ENCODE measurements at places on chromosomes 1 and 21. TPM values are rescaled to one million over a fixed set of nuclear protein-coding genes. Genes with fewer than 3 reads are reported as not detected.

DNA sequence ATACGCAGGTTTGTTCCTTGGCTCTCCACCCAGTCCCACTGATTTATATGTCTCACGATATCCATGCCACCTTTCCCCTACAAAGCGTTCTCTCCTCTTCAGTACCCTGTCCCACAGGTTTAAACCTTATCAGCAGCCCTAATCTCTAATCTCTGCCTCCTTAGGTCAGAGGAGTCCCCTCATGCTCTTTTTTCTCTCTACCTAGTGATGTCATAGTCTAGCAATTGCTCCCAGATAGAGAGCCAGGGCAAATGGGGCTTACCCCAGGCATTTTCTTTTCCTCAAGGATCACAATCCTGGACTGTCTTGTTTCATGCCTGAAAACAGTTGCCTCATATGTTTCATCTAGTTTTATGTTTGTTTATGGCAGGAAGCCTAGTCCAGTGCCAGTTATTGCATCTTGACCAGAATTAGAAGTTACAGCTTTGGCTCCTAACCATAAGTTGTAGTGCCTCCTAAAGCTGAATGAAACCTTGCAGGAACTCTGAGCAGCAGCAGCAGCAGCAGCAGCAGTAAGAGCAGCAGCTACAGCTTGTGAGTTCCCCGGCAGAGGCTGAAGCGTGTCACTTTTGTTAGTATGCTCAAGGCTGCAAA, 26.7 kb upstream of the TP53BP2 start:
- no peak for DNase-seq

SFN gene
- 47.5 TPM for total RNA-seq

- DNase-seq, result no peak
Observed at GRCh38 chr1:63758791-63759190, 15.0 kb upstream of the ROR1 start.

GRCh38 chr21:21162786-21163185, 164.6 kb downstream of the NCAM2 start:
- no peak for DNase-seq

LYPD8 gene
- total RNA-seq, result not detected

GRCh38 chr1:41345434-41346075, 15.7 kb upstream of the FOXO6 start:
- no peak for DNase-seq

DNA sequence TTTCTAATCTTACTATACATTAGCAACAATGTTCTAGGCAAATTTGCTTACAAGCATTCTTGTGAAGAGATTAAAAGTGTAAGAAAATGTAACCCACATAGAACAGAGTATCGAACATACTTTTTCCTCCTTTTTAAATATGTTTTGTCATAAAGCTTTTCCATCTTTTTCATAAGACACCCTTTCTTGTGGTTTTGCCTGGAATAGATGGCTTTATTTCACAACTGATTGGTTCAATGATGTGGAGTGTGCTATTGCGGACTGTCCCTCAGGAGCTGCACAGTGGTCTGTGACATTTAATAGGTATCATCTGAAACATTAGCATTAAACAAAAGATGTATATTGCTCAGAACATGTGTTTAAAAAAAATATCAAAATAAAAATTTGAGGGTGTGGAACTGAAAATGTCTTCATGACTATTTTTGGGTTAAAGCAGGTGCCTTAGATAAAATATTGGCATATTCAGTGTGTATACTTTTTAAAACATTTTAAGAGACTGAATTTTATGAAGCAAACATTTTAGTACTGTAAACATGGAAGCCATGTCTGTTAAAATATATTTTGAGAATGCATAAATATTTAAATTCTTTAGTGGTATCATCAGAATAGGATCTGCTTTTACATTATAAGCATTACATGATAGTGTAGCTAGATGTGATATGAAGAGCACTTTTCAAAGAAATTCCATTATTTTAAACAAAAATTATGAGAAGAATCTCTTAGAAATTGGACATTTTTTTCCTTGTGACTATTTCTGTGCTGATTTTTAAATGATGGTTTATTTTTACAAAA, 48.3 kb upstream of the C1orf146 start:
- DNase-seq, result no peak

GRCh38 chr21:37903396-37903795, 12.9 kb downstream of the KCNJ6 start:
- DNase-seq, result no peak

SMAP2 gene
- total RNA-seq, result 72.8 TPM

- no peak for DNase-seq
Observed at GRCh38 chr1:246418565-246419312, 88.3 kb downstream of the SMYD3 start.

- peak; percentile 50 for DNase-seq
Observed at GRCh38 chr1:165364568-165365133, 8.1 kb upstream of the LMX1A start.

GRCh38 chr1:33634806-33635205, 162.4 kb downstream of the ZSCAN20 start:
- no peak for DNase-seq

DNA sequence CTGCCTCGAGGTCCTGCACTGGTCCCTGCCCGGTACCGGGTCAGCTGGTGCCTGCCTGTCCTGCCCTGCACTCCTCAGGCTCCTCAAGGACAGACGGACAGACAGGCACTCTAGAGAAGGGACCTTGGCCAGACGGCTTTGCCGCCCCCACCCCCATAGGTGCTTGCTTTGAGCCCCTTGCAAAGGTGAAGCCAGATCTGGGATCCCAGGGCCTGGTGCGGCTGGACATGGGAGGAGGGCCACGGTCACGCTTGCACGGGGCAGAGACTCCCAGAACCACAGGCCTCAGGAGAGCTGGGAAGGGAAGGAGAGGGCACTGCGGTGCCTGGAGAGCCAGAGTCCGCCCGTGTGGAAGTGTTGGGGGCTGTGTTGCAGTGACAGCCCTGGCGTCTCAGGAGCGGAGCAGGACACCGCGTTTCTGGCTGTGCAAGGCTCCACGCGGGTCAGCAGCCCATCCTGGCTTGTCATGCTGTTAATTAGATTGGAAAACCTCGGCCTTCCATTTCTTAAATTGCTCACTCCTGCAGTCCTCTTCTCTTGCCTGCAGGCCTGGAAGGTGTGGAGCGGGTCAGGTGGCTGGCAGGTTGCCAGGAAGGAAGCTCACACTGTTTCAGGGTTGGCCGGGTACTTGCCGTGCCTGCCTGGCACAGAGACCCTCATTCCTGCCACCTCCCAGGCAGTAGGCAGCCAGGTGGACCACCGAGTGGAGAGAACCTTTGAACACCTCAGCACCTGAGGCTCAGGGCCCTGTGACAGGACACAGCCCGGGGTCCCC, 16.3 kb downstream of the COL18A1 start:
- DNase-seq, result peak; percentile 75

GRCh38 chr1:167232801-167233200, 12.1 kb downstream of the POU2F1 start:
- no peak for DNase-seq

DNA sequence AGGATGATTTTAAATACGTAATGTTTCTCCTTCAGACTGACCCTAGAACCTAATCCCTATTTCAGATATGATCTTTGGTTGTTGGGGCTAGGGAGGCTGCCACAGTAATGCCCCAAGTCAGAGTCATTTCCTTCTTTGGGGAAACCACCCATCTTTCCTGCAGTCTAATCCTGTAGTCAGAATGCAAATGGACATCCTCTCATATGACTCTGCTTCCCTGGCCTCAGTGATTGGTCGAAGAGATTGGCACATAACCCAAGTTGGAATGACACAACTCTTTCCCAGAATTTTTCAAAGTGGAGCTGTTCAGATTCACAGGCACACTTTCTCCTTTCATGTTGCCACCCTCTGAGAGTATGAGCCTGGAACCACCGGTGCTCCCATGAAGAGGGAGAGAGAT, 58.8 kb upstream of the ZNF644 start:
- no peak for DNase-seq

GRCh38 chr1:115051850-115052249, 22.2 kb downstream of the TSHB start:
- no peak for DNase-seq

UCHL5 gene
- 26.0 TPM for total RNA-seq

NOS1AP gene
- total RNA-seq, result 3.6 TPM

DNA sequence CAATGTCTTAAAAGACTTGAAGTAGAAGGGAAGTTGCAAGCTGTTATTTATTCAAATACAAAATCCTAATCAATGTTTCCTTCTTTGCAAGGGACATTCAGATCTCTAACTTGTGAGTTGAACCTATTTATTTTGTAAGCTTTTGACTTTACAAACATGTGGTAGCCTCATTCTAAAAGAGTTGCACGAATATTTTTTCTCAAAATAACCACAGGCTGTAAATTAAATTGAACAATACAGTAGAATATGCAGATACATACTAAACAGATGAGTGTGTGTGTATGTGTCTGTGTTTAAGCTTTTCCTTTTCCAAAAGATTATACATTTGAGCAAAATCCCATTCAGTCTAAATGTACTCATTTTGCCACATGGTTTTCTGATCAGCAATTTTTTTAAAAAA, 4.8 kb upstream of the DYNLT5 start:
- no peak for DNase-seq

GJB3 gene
- total RNA-seq, result 0.80 TPM

DNA sequence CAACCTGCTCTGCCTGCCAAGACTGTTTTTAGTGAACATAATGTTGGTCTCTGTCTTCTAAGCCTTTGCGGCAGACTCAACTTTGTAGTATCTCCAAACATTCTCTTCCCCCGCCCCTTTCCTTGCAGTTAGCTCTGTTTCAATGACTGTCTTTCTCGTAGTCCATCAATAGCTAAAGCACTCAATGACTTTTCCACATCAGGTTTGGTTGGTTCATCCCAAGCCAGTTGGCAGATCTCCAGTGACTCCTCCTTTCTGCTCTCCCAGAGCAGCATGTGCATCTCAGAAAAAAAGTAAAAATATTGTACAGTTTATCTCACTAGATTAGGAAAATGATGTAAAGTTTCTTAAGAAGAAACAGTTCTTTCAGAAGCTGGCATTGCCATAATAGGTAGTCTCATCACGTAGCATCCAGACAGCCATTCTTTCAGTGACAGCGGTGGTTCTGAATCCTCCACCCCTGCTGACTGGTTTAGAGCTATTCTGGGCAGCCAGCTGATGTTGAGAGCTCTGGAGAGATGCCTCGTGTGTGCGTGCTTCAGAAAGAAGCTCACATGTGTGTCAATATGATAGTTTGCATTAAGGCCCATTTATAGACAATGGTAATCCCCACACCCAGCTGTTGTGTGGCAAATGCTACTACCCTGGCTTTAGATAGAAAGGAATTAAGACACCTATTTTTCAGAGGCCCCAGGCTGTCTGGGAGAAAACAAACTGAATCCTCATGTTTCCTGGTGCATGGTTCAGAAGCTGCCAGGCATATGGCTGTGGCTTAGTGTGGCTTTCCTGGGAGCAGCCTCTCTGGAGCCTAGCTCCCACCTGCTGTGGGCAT, 53.2 kb downstream of the CNN3 start:
- no peak for DNase-seq

DNA sequence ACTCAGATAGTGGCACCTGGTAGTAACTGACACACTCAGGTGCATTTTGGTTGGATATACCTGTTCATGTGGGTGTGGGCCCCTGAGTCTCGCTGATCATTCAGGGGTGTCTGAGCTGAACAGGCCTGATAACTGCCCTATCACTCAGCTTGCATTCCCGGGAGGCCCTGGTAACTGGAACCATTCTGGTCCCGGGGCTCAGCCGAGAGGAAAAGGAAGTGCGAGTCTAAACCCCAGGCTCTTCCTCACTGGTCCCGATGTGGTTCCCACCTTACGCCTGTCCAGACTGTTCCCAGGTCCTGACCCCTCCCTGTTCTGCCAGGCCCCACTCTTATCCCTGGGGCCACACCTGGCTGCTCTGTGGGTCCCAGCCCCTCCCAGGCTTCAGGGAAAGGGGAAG, 11.7 kb upstream of the CDK18 start:
- DNase-seq, result no peak

DNA sequence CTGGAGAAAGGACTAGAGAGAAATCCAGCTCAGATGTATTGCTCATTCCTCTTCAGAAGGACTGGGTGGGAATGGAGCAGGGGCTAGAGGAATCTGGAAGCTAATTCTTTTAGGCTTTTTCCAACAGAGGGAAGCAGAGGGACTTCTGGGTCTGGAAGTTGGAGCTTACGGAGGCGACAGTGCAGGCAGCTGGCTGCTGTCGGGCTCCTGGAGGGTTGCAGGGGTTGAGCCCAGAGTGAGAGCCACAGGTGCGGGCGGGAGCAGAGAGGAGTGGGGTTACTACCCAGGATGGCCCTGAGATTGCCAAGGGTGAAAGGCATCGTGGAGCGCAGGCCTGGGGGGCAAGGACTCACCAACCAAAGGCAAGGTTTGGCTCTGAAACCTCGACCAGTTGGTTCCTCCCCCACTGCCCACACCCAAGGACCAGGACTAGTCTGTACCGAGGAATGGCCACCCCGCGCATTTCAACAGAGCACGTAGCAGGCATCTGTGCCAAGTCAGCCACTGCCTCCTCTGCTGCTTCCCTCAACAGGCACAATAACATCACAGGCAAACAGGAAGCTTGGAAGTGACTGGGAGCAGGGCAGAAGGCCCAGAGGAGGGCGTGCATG, 22.7 kb upstream of the EDN2 start:
- no peak for DNase-seq

FAM131C gene
- total RNA-seq, result not detected

DNA sequence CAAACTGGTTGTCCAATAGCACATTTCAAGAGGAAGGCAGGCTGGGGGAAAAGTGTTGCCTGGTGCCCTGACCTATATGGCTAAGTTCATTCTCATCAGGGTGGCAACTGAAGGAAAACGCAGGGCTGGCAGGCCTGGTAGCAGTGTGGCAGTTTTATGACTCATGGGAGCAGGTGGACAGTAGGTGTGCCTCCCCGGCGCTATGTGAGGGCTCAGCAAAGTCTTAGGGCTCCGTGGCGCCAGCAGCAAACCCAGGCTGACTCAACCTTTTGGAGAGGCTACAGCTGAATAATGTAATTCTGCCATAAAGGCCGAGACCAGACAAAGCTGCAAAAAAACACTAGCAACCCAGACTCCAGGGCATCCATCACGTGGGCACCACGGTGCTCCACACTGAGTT, 23.6 kb downstream of the GADD45A start:
- DNase-seq, result no peak
